Stomach (tissue), 19 donors: ENCODE measurements at places on chromosomes 7 and 10. TPM values are rescaled to one million over a fixed set of nuclear protein-coding genes. Genes with fewer than 3 reads are reported as not detected.

Gene ZNF273
- total RNA-seq: 5.3 TPM

Gene NAT16
- not detected for total RNA-seq

Gene AMPH
- total RNA-seq: 4.6 TPM

Gene H2BK1
- total RNA-seq: not detected

DNA sequence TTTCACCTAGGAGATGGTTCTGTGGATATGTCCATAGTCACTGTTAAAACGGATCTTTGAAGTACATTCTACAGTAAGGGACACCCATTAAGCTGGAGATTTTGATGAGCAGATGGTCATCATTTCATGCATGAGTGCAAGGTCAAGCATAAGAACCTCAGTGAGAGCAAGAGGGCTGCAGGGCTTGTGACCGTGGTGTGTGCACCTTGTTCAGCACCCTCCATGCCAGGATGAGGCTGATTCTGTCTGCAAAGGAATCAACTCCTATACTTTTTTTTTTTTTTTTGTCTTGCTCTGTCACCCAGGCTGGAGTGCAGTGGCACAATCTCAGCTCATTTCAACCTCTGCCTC, 17.6 kb downstream of the PDSS1 start:
- DNase-seq: no peak
- H3K27ac ChIP-seq: no peak overlapping the region
- no peaks in the 10 kb centered on the region for H3K4me1 ChIP-seq
- H3K27me3 ChIP-seq: no peaks in the 10 kb centered on the region

DNA sequence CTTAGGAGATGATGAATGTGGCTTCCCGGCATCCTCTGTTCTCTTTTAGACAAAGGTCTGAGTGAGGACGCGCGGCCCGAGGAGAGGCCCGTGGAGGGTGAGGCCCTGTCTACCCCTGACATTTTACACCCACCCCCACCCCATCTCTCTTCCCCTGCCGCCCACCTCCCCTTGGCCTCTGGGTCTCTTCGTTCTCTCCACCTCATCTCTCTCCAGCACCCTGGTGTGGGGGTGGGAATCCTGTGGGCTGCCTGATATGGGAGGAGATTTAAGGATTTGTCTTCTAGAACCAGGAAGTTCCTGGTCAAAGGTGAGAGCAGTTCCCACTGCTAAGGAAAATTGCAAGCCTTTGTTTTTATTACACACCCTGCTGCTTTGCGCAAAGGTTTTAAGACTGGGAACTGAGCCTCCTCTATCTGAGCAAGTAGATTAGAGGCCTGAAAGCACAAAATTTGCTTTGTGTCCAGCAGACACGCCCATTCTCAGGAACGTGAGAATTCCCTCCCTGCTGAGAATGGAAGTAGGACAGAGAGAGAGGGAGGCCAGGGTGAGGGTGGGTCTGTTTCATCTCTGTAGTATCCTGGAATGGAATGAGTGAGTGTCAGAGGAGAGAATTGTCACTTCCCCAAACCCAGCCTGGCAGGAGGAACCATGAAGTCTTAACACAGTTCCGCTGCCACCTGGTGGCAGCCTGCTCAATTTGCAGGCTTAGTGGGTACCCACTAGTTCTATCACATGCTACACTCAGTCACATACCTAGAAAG, 91.2 kb downstream of the GTF2IRD1 start:
- no peaks in the 10 kb centered on the region for H3K4me1 ChIP-seq
- DNase-seq: peak; percentile 68
- no peak overlapping the region for H3K4me3 ChIP-seq
- peaks cover 62% of the 10 kb centered on the region for H3K36me3 ChIP-seq
- peak overlapping the region; percentile 63 for H3K27ac ChIP-seq
- H3K27me3 ChIP-seq: no peaks in the 10 kb centered on the region

- H3K36me3 ChIP-seq: no peaks in the 10 kb centered on the region
- no peaks in the 10 kb centered on the region for H3K27me3 ChIP-seq
- H3K27ac ChIP-seq: no peak overlapping the region
- no peak overlapping the region for H3K4me3 ChIP-seq
Observed at GRCh38 chr10:88113232-88113631, 249.8 kb downstream of the PTEN start.

DNA sequence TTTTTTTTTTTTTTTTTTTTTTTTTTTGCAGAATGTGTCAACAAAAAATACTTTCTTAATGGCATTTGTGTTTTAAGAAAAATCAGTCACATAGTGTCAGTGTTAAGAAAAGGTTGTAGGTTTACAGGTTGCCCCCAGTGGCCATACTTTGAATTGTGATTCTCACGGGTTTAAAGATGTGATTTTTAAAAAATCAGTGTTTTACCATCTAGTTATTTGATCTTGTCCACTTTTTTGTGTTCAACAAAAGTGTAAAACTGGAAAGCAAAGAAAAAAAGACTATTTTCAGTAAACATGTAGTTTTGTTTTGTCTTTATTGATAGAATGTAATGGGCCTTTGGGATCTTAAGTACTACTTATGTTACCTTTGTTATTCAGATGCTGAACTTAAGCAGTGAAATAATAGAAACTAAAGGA, 25.7 kb downstream of the SUV39H2 start:
- H3K4me1 ChIP-seq: no peaks in the 10 kb centered on the region
- H3K4me3 ChIP-seq: no peak overlapping the region
- H3K27me3 ChIP-seq: no peaks in the 10 kb centered on the region
- DNase-seq: peak; percentile 48
- H3K27ac ChIP-seq: no peak overlapping the region
- H3K36me3 ChIP-seq: peaks cover 48% of the 10 kb centered on the region

DNA sequence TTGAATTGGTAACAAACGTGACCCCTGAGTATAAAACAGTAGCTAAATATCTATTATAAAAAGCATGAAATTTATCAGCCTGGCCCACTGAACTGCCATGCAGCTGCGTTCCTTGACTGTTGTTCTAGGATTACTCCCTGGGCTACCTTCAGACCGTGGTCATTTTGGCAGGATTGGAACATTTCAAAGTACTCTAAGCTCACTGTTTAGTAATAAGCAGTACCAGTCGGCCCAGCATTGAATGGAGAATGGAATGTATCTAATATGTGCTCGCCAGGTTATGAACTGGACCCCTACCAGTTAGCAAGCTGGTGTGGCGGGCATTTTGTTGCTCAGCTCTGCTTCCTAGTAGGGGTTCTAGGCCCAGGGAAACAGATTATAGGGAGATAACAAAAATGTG, 112.2 kb downstream of the SEMA3C start:
- H3K36me3 ChIP-seq: no peaks in the 10 kb centered on the region
- H3K27ac ChIP-seq: no peak overlapping the region
- H3K4me3 ChIP-seq: no peak overlapping the region
- DNase-seq: no peak
- no peaks in the 10 kb centered on the region for H3K27me3 ChIP-seq

- DNase-seq: no peak
- no peak overlapping the region for H3K27ac ChIP-seq
- no peaks in the 10 kb centered on the region for H3K4me1 ChIP-seq
- no peaks in the 10 kb centered on the region for H3K36me3 ChIP-seq
Observed at GRCh38 chr10:60009276-60009675, 102.9 kb upstream of the CCDC6 start.

- DNase-seq: no peak
- no peaks in the 10 kb centered on the region for H3K36me3 ChIP-seq
- no peak overlapping the region for H3K4me3 ChIP-seq
Observed at GRCh38 chr10:118290471-118290995, 51.6 kb downstream of the FAM204A start.

GRCh38 chr10:106214243-106214642, 950.3 kb downstream of the SORCS1 start:
- no peaks in the 10 kb centered on the region for H3K27me3 ChIP-seq
- no peaks in the 10 kb centered on the region for H3K4me1 ChIP-seq
- no peak overlapping the region for H3K4me3 ChIP-seq
- DNase-seq: no peak
- no peak overlapping the region for H3K27ac ChIP-seq
- no peaks in the 10 kb centered on the region for H3K36me3 ChIP-seq

- H3K36me3 ChIP-seq: no peaks in the 10 kb centered on the region
- no peaks in the 10 kb centered on the region for H3K27me3 ChIP-seq
- H3K4me1 ChIP-seq: no peaks in the 10 kb centered on the region
- no peak for DNase-seq
- no peak overlapping the region for H3K27ac ChIP-seq
Observed at GRCh38 chr7:50748472-50748871, 34.2 kb downstream of the GRB10 start.

GRCh38 chr7:154928136-154929005, 74.6 kb downstream of the PAXIP1 start:
- H3K27me3 ChIP-seq: no peaks in the 10 kb centered on the region
- H3K27ac ChIP-seq: peak overlapping the region; percentile 93
- H3K36me3 ChIP-seq: no peaks in the 10 kb centered on the region
- DNase-seq: peak; percentile 37
- peak overlapping the region; percentile 59 for H3K4me3 ChIP-seq

DNA sequence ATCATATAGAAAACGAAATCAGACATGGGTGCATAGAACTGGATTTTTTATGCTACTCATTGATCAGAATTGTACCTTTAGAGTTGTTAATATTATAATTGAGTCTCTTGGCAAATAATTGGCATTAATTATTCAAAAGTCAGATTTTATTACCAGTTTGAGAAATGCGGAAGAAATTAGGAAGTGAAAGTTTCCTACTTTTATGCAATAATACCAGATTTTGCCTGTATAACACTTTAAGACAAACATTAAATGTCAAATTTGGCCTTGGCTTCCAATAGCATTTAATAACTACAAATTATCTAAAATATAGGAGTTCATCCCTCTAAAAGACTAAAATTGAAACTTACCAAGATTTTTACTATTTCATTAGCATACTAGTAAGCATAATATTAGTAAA, 6.8 kb upstream of the TFEC start:
- H3K27me3 ChIP-seq: no peaks in the 10 kb centered on the region
- no peaks in the 10 kb centered on the region for H3K36me3 ChIP-seq
- DNase-seq: no peak
- no peak overlapping the region for H3K27ac ChIP-seq

- H3K27me3 ChIP-seq: no peaks in the 10 kb centered on the region
- H3K36me3 ChIP-seq: no peaks in the 10 kb centered on the region
- H3K27ac ChIP-seq: peak overlapping the region; percentile 82
- no peak overlapping the region for H3K4me3 ChIP-seq
- no peak for DNase-seq
Observed at GRCh38 chr10:660413-660969, 29.0 kb downstream of the DIP2C start.

DNA sequence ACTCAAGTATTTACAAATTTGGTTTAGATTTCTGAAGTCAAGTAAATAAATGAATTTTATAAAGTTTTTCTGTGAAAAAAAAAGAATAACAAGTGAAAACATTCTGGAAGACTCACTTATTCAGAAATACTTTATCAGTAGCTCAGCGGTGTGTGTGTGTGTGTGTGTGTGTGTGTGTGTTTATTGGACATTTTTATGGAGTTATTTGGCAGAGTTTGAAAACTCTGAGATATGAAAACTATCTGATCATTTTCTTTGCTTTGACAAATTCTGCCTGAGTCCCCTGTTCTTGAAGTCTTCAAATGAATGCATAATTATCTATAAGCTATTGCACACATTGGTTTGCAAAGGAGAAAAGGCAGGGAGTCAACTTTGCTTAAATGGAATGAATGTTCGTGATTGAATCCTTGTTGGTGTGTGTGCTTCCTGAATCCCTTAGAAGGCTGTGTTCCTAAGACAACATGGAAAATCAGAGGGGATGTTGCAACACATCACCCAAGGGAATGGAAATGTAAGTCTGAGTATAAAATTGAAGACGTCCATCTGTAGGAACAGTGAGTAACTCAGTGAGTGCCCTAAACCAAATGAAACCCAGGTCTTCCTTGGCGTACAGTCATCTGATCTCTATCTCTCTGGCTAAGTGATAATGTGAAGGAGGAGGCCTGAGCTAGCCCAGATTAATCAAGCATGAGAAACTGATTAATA, 160.9 kb downstream of the REEP3 start:
- no peaks in the 10 kb centered on the region for H3K36me3 ChIP-seq
- H3K4me3 ChIP-seq: no peak overlapping the region
- peak; percentile 64 for DNase-seq
- peaks cover 4% of the 10 kb centered on the region for H3K4me1 ChIP-seq
- H3K27me3 ChIP-seq: no peaks in the 10 kb centered on the region

DNA sequence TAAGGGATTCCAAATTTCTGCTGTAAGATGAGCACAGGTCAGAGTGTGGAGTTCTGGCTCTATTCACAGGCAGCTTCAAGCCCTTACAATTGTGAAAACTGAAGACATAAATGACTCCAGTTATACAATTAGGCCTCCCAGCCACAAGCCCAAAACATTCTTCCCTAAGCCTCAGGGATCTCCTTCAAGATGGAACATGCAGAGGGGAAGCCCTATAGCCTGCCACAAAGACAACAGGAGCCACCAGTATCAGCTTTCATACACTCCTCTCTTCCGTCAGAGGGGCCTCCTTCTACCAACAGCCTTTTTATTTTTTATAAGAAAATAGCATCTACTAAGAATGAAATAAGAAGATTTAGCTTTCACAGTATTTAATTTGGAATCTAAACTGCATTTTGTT, 46.5 kb downstream of the DLD start:
- no peak overlapping the region for H3K4me3 ChIP-seq
- no peak for DNase-seq
- no peaks in the 10 kb centered on the region for H3K27me3 ChIP-seq
- H3K27ac ChIP-seq: no peak overlapping the region
- H3K4me1 ChIP-seq: peaks cover 17% of the 10 kb centered on the region

GRCh38 chr7:116776610-116777289, 85.6 kb upstream of the CAPZA2 start:
- peak overlapping the region; percentile 8 for H3K27ac ChIP-seq
- H3K27me3 ChIP-seq: no peaks in the 10 kb centered on the region
- no peaks in the 10 kb centered on the region for H3K36me3 ChIP-seq
- H3K4me3 ChIP-seq: no peak overlapping the region
- peaks cover 16% of the 10 kb centered on the region for H3K4me1 ChIP-seq

GRCh38 chr10:86314616-86315548, 51.7 kb downstream of the GRID1 start:
- H3K27ac ChIP-seq: no peak overlapping the region
- no peak for DNase-seq
- no peaks in the 10 kb centered on the region for H3K36me3 ChIP-seq
